ENCODE measurements at places on chromosomes 3 and 15.

- no peak for DNase-seq
Observed at GRCh38 chr15:36210426-36210825, 369.0 kb upstream of the CDIN1 start.

- no peak for DNase-seq
Observed at GRCh38 chr3:191331388-191331787, 1.1 kb upstream of the UTS2B start.

DNA sequence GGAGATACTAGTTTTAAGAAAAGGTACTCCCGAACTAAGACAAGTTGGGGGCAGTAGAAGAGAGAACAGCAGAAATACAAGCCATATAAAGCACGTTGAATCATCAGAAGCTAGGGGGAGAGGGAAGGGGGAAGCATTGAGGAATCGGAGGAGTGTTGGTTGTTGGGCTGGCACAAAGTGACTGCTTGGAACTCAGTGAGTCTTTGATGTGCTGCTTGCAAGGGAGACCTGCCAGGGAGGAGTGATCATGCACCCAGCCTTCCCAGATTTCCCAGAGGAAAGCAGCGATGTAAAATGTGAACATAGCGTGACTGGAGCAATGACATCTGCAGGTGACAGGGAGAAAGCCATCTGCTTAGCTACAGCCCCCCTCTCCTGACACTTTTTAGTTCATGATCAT is 192.4 kb upstream of the IL12A start:
- no peak for DNase-seq

DNA sequence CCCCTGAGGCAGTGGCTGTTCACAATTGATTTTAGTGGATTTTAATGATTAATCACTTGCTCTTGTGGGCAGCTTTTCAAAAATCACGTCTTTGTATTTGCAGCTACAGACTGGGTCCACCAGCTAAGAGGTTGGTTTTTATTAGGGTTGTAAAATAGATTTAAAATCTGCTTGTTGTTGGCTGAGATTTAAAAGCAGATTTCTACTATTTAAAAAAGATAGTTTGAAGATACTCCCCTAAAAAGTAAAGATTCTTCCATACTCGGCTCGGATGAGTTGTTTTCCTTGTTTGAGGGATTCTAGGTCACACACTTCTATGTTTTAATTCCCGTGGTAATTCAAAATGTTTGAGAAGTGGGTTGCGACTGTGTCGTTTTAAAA is 1.7 kb downstream of the KLHL24 start:
- no peak for DNase-seq

- DNase-seq = peak; percentile 53
Observed at GRCh38 chr3:23806534-23807423, 1.0 kb downstream of the UBE2E1 start.

- DNase-seq = no peak
Observed at GRCh38 chr3:195150181-195151118, 120.5 kb downstream of the XXYLT1 start.
